ENCODE measurements at places on chromosomes 12 and 14. TPM values are rescaled to one million over a fixed set of nuclear protein-coding genes. Genes with fewer than 3 reads are reported as not detected.

SIX1 gene
- 2.8 TPM for total RNA-seq

EPS8 gene
- total RNA-seq: 87.8 TPM

INHBC gene
- not detected for total RNA-seq

ANO4 gene
- total RNA-seq: 2.4 TPM

BMAL2 gene
- 21.4 TPM for total RNA-seq

CD4 gene
- 0.43 TPM for total RNA-seq

TUNAR gene
- not detected for total RNA-seq

KLRD1 gene
- total RNA-seq: under 0.01 TPM

SERPINA12 gene
- not detected for total RNA-seq

LHX5 gene
- total RNA-seq: not detected

KRT74 gene
- not detected for total RNA-seq

TGFB3 gene
- 12.2 TPM for total RNA-seq

HOTAIR gene
- 0.09 TPM for total RNA-seq

PTPRB gene
- 0.55 TPM for total RNA-seq

GPR33 gene
- total RNA-seq: not detected

RAP1B gene
- total RNA-seq: 180 TPM

SERPINA1 gene
- total RNA-seq: not detected

GRIP1 gene
- 0.65 TPM for total RNA-seq

NGB gene
- total RNA-seq: not detected

CLECL1 gene
- not detected for total RNA-seq

Measured in smooth muscle cell of bladder (primary cell).